Choroid plexus epithelial cell (primary cell): ENCODE measurements at places on chromosomes 1 and 21.

DNA sequence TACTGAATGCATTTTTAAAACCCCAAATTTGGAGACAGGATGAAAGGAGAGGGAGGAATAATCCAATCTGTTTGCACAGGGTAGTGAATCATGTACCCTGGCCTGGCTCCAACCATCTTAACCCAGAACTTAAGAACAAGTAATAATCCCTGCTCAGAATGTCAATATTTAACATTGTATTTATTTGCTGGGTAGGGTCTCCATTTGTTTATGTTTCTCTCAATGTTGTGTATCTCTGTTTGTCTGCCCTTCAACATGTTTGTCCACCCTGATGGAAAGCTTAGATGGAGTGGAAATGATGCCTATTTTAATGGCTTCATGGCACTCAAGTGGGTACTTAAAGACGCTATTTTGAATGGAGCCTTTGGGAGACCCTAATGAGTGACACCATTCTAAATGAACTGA, 54.4 kb upstream of the CDC42BPA start:
- peak; percentile 77 for DNase-seq

DNA sequence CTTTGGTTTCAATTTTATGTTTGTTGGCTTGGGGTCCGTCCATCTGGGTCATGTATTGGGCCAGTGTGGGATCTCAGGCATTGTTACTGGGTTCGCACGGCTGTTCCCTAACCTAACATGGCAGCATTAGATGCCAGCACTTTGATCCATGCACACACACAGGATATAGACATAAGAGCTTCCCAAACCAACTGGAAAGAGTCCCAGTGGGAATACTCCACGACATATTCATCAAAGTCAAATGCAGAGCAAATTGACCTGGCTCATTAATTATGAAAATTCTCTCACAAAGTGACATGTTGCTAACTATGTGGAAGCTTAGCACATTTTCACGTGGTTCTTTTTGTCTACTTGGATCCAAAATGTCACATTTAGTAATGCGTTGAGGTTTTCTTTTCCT, 130.4 kb downstream of the SETD4 start:
- DNase-seq, result no peak

- DNase-seq, result peak; percentile 35
Observed at GRCh38 chr1:198024782-198025181, 107.6 kb downstream of the LHX9 start.

DNA sequence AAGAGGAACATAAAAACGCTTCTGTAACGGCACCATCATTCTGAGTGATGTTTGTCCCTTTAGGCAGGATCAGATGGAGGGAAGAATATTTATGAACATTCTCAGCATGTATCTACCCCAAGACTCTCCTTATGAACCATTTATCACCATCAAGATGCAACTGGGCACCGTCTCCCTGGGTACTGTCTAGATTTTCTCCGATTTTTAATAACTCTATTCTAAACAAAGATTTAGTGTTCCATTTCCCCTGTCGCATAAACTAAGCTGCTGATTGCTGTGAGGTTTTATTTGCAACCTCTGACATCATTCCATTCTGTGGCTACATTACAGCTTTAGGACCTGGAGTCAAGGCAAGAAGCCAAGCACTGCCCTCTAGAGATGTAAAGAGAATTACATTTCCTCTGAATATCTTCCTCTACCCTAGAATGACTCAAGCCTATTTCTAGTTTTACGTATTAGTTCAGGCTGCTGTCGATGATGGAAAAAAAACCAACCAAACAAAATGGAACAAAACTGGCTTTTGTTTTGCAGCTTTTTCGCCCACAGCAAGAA, 130.1 kb upstream of the MAP1LC3C start:
- no peak for DNase-seq

GRCh38 chr21:46181953-46182547, 2.2 kb downstream of the SPATC1L start:
- no peak for DNase-seq

GRCh38 chr1:55124470-55124869, 85.1 kb downstream of the PCSK9 start:
- no peak for DNase-seq

GRCh38 chr1:12196641-12197482, 30.1 kb downstream of the TNFRSF1B start:
- no peak for DNase-seq

DNA sequence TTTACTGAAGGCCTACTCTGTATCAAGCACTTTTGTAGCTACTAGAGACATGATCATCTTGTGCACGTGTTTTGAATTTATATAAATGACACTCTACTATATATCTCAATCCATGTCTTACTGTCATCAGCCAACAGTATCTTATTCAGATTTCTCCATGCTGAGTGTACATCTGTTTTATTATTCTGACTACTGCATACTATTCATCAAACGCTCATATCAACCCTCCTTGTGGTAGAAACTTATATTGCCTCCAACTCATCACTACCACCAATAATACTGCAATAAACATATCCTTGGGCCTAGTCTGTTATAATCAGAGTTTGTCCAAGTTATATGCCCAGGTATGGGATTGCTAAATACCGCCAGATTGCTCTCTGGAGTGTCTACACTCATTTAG, 81.6 kb upstream of the IRF2BP2 start:
- DNase-seq, result peak; percentile 52

GRCh38 chr1:60899464-60899863, 182.9 kb upstream of the NFIA start:
- DNase-seq, result no peak

GRCh38 chr1:30683699-30684098, 39.7 kb downstream of the MATN1 start:
- no peak for DNase-seq

DNA sequence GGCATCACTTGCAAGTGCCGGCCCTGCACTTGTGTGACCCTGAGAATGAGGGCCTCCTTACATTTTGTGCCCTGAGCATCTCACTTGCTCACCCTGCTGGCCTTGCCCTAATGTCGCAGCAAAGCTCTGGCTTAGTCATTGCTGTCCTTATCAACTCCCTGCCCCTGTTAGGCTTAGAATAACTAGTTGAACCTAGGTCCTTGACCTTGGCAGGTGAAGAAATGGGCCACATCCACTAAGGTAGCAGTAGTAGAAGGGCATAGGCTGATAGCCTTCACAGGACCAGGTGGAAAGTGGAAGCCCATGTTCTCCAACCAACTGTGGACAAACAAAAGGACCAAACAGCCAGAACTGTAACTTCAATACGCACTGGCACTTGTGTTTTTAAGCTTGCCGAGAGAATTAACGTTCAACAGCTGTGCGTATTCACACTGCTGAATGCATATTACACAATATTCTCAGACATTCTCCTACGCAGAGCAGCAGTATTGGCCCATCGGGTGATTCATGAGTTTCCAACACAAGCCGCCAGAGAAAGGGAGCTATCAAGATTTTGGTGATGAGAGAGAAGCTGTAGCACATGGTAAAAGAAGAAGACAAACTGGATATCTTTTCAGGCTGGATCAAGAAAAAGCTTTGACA, 27.7 kb upstream of the PTGFRN start:
- DNase-seq, result peak; percentile 88

DNA sequence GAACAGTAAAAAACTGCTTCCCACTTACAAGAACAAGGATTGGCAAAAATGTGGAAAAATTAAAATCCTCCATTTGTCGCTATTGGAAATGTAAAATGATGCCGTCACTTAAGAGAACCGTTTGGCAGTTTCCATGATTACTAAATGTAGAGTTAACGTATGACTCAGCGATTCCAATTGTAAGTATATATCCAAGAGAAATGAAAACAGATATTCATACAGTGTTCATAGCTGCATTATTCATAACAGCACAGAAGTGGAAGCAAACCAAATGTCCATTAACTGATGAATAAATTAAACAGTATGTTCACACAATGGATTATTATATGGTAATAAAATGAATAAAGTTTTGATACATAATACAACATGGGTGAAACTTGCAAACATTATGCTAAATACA, 971.0 kb downstream of the AMY1C start:
- DNase-seq, result no peak
